NCI-H2081 treated with DMSO at 0.1 percent for 48 hours (cell line): ENCODE measurements at places on chromosomes 5 and 9.

DNA sequence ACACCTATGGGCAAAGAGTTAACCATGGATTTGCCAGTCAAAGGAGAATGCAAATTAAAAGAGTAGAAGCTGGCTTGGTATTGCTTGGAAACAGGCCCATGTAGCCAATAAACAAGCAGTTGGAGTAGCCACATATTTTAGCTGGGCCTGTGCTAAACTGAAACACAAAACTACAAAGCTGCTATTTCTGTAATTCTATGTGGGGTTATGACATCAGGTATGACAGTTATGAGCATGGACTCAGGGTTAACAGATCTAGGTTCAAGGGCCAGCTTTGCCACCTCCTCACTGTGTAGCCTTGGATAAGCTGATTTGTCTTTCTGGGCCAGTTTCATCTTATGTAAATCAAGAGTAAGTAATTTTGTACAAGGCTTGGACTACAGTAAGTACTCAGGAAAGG is 142.7 kb downstream of the PIP5K1B start:
- DNase-seq: no peak

- no peak for DNase-seq
These were observed 20.0 kb upstream of the CEP72 start for GRCh38 chr5:592158-592557.

DNA sequence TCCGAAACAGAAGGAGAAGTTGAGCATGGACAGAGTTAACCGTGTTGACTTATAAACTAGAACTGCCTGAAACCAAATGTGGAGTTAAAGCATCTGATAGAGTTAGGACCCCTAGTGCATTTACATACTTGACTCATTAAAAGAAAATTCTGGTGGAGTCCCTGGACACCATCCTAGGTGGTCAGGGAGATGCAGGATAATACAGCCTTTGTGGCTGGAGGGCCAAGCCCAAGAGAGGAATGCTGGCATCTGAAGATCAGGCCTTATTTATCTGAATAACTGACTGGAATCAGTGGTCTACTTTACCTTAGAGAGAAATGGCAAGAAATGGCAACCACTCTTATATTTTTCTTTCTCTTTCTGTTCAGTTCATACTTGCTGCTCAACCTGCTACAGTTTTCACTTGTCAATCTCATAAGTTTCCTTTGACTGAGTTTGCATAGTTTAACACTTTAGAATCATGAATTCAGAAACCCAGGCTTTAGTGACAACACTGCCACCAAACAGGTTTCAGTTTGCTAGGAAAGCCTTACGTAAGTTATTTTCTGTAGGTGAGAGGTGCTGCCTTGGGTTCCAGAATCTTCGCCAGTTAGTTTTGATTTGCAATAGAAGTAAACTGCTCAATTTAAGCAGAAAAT is 10.2 kb downstream of the CMYA5 start:
- no peak for DNase-seq

DNA sequence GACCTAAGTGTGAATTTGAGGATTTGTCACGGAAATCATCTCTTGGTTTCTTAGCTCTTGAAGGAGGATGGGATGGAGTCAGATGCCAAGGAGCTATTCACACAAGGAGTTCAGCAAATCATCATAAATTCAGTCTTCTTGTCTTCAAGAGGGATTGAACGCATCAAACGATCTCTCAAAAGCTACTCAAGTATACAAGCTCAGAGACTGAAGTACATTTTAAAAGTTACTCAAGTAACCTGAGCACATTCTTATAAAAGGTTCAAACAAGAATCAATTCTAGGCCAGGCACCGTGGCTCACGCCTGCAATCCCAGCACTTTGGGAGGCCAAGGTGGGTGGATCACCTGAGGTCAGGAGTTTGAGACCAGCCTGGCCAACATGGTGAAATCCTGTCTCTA is 21.1 kb upstream of the GOLPH3 start:
- DNase-seq: no peak

DNA sequence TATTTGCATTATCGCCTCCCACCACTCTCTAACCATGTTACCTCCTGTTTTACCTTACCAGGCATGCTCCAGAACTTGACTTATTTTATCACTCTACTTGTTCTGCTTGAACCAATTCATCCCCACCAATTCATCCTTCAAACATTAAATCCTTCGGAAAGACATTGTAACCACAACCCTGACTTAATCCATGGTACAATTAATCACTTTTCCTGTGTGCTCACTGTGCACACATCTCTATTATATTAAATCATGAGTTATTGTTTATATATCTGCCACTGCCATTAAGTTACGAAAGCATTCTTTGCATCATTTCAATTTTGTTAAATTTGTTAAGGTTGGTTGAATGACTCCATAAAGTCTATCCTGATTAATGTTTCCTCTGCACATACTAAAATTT is 7.4 kb upstream of the C5orf46 start:
- DNase-seq: no peak

DNA sequence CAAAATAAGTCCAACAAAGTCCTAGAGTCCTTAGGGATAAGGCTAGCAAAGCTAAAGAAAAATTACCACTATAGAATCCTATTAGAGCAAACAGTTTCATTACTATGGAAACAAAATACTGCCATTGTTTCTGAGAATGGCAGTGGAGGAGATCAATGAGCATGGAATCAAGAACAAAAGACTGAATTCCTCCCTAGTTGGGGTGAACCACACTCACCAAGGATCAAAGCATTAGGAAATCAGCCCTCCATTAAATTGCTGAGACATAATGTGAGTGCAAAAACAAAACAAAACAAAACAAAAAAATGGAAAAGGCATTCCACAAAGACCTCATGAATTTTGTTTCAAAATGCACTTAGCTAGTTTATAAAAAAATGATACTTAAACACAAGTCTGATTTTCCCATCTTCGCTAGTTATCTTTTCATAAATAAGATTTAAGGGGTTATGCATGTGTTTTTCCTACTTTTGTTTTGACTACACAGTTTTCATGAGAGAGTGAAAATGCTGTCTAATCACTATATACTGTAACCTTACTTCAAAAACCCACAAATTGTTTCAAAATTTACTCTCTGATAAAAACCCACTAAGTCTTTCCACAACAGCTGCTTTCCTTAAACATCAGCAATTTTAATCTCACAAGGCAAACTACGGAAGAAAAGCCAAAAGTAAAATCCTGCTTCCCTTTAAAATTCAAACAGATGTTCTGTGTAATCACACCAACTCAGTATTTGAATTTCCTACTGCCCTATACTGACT is 9.7 kb downstream of the SERINC5 start:
- no peak for DNase-seq

DNA sequence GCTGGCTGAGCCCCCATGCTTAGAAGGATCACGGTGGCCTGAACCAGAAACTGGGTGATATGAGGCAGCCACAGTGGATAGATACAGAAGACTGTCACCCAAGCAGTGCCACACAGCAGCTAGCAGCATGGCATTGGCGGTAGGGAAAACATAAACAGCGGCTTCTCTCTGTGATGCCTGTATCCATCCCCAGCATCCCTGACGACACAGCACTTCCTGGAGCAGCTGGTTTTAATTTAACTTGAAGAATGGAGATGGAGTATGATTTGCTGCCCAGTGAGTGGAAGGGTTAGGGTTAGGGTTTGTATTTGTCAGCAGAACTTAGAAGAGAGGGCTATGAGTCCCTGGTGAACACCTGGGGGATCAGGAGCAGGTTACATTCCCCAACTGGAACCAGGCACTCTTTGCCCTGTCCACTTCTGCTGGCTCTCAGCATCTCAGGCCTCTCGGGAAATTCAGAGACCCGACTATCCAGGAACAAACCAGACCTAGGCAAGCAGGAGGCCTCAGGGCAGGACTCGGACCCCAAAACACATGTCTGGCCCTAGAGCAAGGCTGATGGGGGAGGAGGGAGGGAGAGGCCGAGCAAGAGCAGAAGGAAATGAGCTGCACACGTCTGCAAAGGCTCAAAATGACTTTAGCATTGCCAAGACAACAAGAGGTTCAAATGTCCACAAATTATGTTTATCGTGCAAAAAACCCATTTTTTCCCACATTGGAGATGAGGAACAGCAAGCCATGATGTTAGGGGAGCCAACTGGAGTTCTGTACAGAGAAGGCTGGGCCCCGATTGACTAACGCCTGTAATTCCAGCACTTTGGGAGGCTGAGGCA is 6.5 kb upstream of the GGTA1 start:
- no peak for DNase-seq

DNA sequence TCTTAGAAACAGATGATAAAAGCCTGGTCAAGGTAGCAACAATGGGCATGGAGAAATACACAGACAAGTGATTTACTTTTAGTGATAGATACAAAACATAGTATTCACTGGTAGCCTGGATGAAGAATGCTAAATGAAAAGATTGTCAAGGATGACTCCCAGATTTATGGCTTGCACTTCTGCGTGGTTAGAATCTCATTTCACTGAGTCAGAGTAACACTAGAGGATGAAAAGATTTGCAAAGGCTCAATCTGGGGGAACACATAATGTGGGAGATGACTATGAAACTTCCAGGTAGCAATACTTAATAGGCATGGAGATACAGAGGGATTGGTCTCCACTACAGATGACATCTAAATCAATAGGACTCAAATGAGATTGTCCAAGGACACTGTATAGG is 38.4 kb downstream of the AGTPBP1 start:
- no peak for DNase-seq

GRCh38 chr5:96789794-96790330 is 17.9 kb downstream of the ERAP1 start:
- DNase-seq: no peak

- DNase-seq: no peak
These were observed 5.7 kb downstream of the GFM2 start for GRCh38 chr5:74761241-74761640.

DNA sequence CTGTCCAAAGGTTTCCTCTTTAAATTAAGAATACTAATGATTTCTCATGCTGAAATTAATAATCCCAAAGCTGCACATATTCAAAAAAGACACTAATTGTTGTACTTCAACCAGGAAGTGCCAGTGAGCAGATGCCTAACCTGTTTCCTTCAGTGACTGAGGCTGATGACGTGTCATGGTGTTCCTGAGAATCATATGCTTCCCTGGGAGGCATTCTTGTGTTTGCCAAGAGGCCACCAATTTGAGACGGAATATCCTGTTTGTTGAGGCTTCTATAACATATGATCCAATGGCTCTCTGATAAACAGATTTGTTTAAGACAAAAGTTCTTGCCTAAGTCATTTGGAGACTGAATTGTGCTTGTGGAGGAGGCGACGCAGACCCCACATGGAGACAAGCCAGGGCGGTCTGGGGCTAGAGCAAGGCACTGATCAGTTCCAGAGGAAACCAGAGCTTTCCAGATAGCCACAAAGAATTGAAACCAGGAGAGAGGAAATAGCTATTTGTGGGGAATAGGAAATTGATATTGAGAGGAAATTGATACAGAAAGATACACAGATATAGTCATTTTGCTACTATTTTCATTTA is 66.4 kb upstream of the ZNF608 start:
- DNase-seq: no peak

- no peak for DNase-seq
These were observed 6.0 kb downstream of the RASEF start for GRCh38 chr9:83056911-83057310.

GRCh38 chr5:54187694-54188093 is 122.7 kb downstream of the ARL15 start:
- DNase-seq: no peak

GRCh38 chr9:109286981-109287380 is 33.9 kb downstream of the EPB41L4B start:
- no peak for DNase-seq

- DNase-seq: no peak
These were observed 4.2 kb downstream of the TRIM7 start for GRCh38 chr5:181200816-181201215.

- DNase-seq: no peak
These were observed 103.3 kb upstream of the WWC1 start for GRCh38 chr5:168188182-168188581.

DNA sequence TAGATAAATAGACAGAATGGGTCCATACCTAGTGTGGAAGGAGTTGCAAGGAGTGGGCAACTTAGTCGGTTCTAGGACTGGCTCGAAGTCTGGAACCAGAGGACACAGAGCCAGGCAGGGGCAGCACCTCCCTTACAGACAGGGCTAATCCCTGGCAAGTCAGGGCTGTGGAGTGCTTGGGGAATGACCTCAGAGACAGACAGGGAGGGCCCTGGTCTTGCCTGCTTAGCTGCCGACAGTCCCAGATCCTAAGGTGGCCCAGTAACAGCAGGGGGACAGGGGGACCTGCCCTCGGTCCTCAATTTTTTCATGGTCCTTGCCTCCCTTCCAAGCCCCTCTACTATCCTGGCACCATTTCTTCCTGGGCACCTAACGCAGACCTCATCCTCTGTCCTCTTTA is 222.4 kb upstream of the TNC start:
- no peak for DNase-seq

DNA sequence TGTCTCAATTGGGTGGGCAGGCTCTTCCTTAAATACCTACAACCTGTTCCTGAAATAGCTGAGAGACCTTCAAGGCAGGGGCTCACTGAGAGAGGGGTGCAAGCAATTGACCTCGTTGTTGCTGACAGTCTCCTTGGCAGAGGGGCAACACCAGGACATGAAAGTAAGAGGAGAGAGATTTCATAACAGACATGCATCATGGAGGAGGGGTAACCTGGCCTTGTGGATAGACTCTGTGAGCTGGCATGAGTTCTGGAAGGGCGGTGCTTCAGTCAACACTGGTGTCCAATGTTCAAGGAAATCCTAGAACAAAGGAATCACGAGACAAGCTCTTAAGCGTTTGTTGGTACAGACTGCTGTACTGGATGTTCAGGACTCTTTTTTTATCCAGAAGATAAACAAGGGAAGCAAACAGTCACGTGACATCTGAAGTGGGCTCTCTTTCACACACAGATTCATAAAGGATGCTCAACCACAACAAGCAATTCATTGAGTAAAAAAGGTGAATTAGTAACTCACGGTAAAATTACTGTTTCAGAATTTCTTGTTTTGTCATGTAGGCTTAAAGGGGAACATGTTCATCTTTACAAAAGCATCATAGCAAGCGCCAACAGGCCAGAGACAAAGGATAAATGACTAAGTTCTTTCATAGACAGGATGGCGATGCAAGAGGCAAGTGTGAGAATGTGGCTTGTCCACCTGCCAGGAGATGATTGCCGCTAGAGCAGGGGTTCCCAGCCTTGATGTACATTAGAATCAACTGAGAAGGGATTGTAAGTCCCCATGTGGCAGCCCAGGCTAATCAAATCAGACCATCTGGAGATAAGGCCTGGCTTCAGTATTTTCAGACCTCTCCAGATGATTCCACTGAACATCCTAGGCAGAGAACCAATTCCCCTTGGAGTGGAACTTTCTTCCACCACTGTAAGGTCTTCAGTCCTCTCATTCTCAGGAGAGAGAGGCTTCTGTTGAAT is 20.7 kb downstream of the ANKRA2 start:
- no peak for DNase-seq

GRCh38 chr9:131867611-131868192 is 127.8 kb upstream of the RAPGEF1 start:
- DNase-seq: no peak

- no peak for DNase-seq
These were observed 34.8 kb upstream of the GLRX start for GRCh38 chr5:95857185-95857945.
